ENCODE measurements at places on chromosomes 7 and 10. TPM values are rescaled to one million over a fixed set of nuclear protein-coding genes. Genes with fewer than 3 reads are reported as not detected.

Gene SNX8
- 12.2 TPM for total RNA-seq

Gene PRLHR
- not detected for total RNA-seq

Gene SPDYE5
- total RNA-seq: not detected

Gene PTPRZ1
- 0.64 TPM for total RNA-seq

Gene BAMBI
- total RNA-seq: 16.3 TPM

Gene JCAD
- 82.8 TPM for total RNA-seq

Gene VWA2
- total RNA-seq: not detected

Gene GBF1
- total RNA-seq: 56.0 TPM

Gene OR2A1
- not detected for total RNA-seq

Gene MPP7
- total RNA-seq: 43.9 TPM

Gene ELOVL3
- total RNA-seq: not detected

Gene ABI1
- 5.7 TPM for total RNA-seq

Gene AKR1B15
- not detected for total RNA-seq

Measured in ascending aorta (tissue), 2 donors.